ENCODE measurements at places on chromosomes 1 and 21. TPM values are rescaled to one million over a fixed set of nuclear protein-coding genes. Genes with fewer than 3 reads are reported as not detected.

PARP1 gene
- 167 TPM for total RNA-seq

COL24A1 gene
- not detected for total RNA-seq

GRCh38 chr1:22618056-22618455, 18.4 kb upstream of the C1QA start:
- H3K4me1 ChIP-seq: no peaks in the 10 kb centered on the region
- DNase-seq: no peak
- no peak overlapping the region for H3K4me3 ChIP-seq
- H3K27me3 ChIP-seq: peaks cover 5% of the 10 kb centered on the region

DNA sequence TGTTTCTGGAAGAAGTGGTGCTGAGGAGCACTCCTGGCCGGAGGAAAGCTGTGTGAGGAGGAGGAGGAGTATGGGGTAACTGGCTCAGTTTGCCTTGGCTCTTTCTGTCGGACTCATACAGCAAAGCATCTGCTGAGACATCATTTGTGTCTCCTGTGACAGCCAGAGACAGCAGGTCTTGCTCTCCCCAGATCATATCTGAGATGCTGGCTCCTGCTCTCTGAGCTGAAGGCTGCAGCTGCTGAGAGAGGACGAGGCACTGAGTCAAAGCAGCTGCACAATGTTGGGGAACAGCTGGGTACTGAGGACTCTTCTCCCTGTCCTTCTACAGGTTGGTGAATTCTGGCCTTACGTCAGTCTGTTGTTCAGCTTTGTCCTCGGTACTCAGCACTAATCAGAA, 14.3 kb downstream of the OR2B11 start:
- no peak for DNase-seq
- H3K4me3 ChIP-seq: no peak overlapping the region
- H3K27ac ChIP-seq: no peak overlapping the region
- peaks cover 1% of the 10 kb centered on the region for H3K4me1 ChIP-seq
- H3K27me3 ChIP-seq: no peaks in the 10 kb centered on the region

DNA sequence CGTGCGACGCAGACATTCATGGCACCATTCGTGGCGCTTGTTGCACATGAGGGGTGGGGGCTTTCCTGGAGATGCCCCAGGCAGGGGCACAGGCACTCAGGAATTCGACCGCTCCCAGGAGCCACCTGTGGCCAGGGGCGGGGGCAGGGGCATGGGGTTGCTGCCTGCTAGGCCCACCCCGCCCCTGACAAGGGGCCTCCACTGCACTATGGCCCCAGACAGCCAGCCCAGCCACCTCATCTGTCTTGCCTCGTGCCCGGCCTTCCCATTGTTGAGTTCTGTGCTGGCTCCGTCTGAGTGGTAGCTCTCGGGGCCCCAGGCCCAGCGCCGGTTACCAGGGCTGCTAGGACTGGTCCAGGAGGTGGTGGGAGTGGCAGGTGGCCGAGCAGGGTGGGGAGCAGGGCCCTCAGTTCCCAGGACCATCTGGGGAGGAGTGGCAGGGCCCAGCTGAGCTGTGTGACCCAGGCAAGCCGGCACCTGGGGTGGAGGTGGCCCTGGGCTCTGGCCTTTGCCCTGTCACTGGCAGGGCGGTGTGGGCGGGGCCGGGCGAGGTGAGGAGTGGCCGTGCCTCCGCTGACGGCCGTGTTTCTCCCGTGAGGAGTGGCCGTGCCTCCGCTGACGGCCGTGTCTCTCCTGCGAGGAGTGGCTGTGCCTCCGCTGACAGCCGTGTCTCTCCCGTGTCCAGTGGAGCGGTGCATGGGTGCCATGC, 1.9 kb downstream of the PLCH2 start:
- no peaks in the 10 kb centered on the region for H3K36me3 ChIP-seq
- H3K4me1 ChIP-seq: no peaks in the 10 kb centered on the region
- H3K27me3 ChIP-seq: no peaks in the 10 kb centered on the region
- H3K27ac ChIP-seq: no peak overlapping the region

DNA sequence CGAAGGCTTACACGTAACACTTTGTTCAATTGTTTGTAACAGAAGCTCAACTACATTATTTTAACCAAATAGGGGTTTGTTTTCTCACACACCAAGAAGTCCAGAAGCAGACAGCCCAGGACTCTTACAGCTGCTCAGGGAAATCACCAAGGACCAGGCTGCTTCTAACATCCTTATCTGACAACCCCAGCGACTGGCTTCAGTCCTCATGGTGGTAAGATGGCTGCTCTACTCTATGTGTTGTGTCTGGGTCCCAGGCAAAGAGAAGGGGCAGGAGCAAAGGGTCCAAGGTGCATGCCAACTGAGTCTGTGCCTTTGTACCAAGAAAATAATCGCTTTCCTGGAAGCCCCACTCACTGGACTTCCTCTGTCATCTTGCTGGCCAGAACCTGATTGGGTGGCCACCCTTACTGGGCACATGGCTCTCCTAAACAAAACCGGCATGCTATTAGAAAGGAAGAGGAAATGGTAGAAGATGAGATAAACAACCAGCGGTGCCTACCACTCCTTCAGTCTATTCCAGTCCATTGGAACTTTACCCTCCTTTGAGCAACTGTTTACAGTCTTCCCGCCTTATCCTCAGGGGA, 34.1 kb upstream of the LRRC8D start:
- H3K27me3 ChIP-seq: no peaks in the 10 kb centered on the region
- DNase-seq: no peak
- peaks cover 8% of the 10 kb centered on the region for H3K4me1 ChIP-seq
- no peak overlapping the region for H3K27ac ChIP-seq

DNA sequence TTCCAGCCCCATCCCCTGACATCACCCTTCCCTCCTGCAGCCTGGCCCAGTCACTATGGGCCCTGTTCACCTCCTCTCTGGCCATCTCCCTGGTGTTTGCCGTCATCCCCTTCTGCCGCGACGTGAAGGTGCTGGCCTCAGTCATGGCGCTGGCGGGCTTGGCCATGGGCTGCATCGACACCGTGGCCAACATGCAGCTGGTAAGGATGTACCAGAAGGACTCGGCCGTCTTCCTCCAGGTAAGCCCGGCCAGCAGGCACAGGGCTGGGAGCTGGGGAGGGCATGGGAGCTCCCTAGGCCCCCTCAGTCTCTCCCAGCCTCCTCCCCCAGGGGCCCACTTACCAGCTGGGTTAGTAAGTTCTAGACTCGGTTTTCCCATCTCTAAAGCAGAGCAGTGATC, 52.1 kb downstream of the ELK4 start:
- H3K27me3 ChIP-seq: peaks cover 15% of the 10 kb centered on the region
- no peaks in the 10 kb centered on the region for H3K4me1 ChIP-seq
- H3K27ac ChIP-seq: no peak overlapping the region

DNA sequence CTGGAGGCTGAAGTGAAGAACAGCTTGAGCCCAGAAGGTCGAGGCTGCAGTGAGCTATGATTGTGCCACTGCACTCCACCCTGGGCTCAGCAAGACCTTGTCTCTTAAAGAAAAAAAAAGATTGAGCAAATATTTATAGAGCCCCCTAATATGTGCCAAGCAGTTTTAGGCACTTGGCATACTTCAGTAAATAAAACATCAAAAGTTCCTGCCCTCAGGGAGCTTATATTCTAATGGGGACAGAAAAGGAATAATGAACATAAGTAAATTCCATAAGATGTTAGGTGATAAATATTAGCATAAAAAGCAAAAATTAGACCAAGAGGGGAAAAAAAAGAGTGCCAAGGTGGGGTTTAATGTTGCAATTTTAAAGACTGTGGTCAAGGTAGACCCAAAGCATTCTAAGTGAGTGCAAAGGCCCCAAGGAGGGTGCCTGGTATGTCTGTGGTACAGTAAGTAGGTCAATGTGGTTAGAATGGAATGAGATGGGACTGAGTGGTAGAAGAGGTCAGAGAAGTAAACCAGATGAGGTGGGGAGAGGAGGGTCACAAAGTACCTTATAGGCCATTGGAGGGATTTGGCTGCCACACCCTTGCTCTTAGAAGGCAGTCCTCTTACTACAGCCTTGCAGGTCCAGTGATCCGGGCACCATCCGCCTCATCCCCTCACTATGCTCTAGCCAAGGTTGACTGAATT, 2.2 kb upstream of the TOE1 start:
- no peak for DNase-seq
- no peaks in the 10 kb centered on the region for H3K27me3 ChIP-seq
- H3K4me1 ChIP-seq: peaks cover 68% of the 10 kb centered on the region
- peak overlapping the region; percentile 66 for H3K27ac ChIP-seq
- peak overlapping the region; percentile 97 for H3K4me3 ChIP-seq

DNA sequence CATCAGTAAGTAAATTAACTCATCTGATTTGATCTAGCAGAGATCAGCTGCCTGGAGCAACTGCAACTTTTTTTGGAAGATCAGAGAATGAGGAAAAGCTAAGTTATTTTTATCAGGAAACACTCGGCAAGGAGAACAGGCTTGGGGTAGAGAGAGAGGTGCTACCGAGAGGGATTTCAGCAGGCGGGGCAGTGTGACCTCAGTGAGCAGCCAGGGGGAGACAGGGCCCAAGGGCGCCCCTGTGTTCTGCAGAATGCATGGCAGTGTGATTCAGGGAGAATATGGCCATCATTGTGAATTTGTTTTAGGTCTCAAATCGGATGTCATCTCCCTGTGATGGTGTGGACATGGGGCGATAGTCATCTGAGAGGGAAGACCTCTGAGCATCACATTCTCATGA, 484.1 kb upstream of the VAMP3 start:
- peaks cover 2% of the 10 kb centered on the region for H3K4me1 ChIP-seq
- no peak for DNase-seq
- H3K36me3 ChIP-seq: no peaks in the 10 kb centered on the region

DNA sequence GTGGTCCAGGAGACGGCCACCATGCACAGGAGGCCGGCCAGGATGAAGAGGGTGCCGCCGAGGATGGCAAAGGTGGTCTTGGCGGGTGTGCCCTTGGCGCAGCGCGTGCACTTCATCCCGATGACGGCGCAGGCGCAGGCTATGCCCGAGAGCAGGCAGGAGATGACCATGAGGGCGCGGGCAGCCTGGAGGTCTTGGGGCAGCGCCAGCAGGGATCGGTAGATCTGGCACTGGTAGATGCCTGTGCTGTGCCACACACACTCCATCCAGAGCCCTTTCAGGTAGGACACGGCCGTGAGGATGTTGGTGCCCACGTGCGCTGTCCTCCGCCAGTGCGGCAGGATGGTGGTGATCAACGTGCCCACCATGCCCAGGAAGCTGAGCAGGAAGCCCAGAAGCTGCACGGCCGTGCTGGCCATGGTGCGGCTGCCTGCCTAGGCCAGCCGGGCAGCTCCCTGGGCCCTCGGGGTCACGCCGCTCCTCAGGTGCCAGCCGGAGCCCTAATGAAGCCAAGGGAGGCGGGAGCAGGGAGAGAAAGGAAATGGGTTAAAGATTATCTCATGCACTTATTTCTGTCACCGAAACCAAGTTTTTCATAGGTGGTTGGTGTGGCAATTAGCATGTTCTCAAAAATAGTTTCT, 18.5 kb downstream of the CLDN14 start:
- H3K4me3 ChIP-seq: no peak overlapping the region
- H3K36me3 ChIP-seq: no peaks in the 10 kb centered on the region
- H3K4me1 ChIP-seq: no peaks in the 10 kb centered on the region
- no peaks in the 10 kb centered on the region for H3K27me3 ChIP-seq
- H3K27ac ChIP-seq: no peak overlapping the region
